Central memory CD8-positive, alpha-beta T cell (primary cell): ENCODE measurements at places on chromosomes 4 and X.
A peak's percentile ranks its signal among the peaks of the same experiment; 100 is the strongest.

DNA sequence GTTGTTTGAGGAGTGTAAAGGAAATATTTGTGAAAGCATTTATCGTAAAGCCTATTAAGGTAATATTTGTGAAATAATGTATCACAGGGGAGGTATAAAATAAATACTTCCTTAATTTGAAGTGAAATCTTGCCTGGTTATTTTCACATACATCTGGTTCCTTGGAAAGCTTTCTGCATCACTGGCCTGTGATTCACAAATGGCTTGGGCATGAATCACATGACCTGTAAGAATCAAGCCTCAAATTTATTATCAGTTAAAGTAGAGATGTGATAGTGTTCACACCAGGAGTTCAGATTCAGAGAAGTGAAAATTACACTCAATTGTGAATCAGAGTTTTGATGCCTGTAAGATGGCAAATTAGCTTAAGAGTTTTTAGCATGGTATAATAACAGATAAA is 1911.4 kb downstream of the STIM2 start:
- H3K27ac ChIP-seq: no peak overlapping the region
- H3K4me1 ChIP-seq: no peaks in the 10 kb centered on the region
- no peaks in the 10 kb centered on the region for H3K36me3 ChIP-seq
- DNase-seq: no peak
- H3K27me3 ChIP-seq: no peaks in the 10 kb centered on the region

GRCh38 chr4:140242357-140243277 is 88.6 kb upstream of the MAML3 start:
- no peak overlapping the region for H3K27ac ChIP-seq
- DNase-seq: no peak
- no peak overlapping the region for H3K4me3 ChIP-seq
- H3K36me3 ChIP-seq: no peaks in the 10 kb centered on the region
- no peaks in the 10 kb centered on the region for H3K4me1 ChIP-seq

DNA sequence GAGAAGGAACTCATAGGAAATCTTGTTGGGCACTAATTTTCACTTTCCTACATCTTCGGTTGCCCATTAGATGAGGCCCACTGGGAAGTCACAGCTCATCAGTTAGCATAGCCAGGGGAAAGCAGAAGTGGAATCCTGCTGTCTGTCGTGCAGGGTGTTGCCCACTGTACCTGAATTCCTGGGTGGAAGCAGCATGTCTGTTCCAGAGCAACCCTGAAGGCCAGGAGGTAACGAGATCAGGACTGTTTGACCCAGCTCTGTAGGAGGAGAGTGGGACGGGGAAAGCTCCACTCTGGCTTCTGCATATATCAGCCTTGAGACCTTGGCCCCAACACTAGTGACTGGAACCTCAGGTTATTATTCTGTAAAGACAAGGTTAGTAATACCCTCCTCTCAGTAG is 296.1 kb downstream of the EVC2 start:
- DNase-seq: no peak
- H3K4me1 ChIP-seq: no peaks in the 10 kb centered on the region

DNA sequence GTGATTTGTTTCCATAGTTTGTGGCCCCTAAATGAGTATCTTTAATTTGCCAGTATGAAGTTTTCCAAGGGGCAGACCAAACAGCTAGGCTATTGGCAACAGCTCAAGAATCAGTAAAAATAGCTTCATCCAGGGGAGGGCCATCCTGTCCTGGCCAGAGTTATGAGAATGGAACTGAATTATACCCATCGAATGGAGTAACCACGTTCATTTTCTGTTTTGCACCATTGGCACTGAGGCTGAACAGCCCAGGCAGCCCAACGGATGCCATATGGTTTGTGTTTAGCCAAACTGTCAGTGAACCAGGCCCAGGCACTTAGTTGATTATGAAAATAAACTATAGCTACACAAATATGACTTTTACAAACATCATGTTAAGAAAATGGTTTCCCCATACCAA is 17.7 kb upstream of the ASB5 start:
- H3K27ac ChIP-seq: no peak overlapping the region
- H3K4me1 ChIP-seq: no peaks in the 10 kb centered on the region
- no peak overlapping the region for H3K4me3 ChIP-seq
- no peaks in the 10 kb centered on the region for H3K27me3 ChIP-seq
- no peak for DNase-seq

- H3K4me3 ChIP-seq: no peak overlapping the region
- DNase-seq: no peak
- peaks cover 14% of the 10 kb centered on the region for H3K36me3 ChIP-seq
- no peak overlapping the region for H3K27ac ChIP-seq
- no peaks in the 10 kb centered on the region for H3K4me1 ChIP-seq
- H3K27me3 ChIP-seq: no peaks in the 10 kb centered on the region
These were observed 24.3 kb downstream of the RBM10 start for GRCh38 chrX:47169273-47169672.

- H3K27ac ChIP-seq: no peak overlapping the region
- H3K4me3 ChIP-seq: peak overlapping the region; percentile 68
- peaks cover 19% of the 10 kb centered on the region for H3K4me1 ChIP-seq
- H3K36me3 ChIP-seq: peaks cover 10% of the 10 kb centered on the region
These were observed 25.0 kb upstream of the BCORL1 start for GRCh38 chrX:129957241-129958082.

DNA sequence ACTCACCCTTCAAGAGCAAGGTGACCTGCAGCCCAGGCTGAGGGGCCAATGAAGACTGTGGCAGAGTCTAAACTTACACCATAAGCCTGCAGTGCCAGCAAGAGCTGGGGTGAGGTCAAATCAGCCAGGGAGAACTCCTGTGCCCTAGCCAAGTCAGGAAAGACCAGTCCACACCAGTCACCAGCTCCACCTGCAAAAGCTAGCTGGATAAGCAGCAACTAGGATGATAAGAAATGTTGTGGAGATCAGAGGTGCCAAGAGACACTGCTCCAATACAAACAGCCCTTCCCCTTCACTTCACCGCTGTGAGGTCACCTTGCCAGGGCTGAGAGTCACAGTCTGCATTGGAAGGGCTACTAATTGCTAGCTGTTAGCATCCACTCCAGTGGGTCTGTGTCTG is 31.3 kb downstream of the NIPAL1 start:
- peaks cover 52% of the 10 kb centered on the region for H3K4me1 ChIP-seq
- no peak for DNase-seq
- H3K27me3 ChIP-seq: peaks cover 12% of the 10 kb centered on the region
- peaks cover 2% of the 10 kb centered on the region for H3K36me3 ChIP-seq

- no peak overlapping the region for H3K27ac ChIP-seq
- H3K4me1 ChIP-seq: no peaks in the 10 kb centered on the region
- no peak overlapping the region for H3K4me3 ChIP-seq
- DNase-seq: no peak
These were observed 103.9 kb upstream of the STX18 start for GRCh38 chr4:4645743-4646142.
